ENCODE measurements at places on chromosomes 12 and 14.
A peak's percentile ranks its signal among the peaks of the same experiment; 100 is the strongest.

DNA sequence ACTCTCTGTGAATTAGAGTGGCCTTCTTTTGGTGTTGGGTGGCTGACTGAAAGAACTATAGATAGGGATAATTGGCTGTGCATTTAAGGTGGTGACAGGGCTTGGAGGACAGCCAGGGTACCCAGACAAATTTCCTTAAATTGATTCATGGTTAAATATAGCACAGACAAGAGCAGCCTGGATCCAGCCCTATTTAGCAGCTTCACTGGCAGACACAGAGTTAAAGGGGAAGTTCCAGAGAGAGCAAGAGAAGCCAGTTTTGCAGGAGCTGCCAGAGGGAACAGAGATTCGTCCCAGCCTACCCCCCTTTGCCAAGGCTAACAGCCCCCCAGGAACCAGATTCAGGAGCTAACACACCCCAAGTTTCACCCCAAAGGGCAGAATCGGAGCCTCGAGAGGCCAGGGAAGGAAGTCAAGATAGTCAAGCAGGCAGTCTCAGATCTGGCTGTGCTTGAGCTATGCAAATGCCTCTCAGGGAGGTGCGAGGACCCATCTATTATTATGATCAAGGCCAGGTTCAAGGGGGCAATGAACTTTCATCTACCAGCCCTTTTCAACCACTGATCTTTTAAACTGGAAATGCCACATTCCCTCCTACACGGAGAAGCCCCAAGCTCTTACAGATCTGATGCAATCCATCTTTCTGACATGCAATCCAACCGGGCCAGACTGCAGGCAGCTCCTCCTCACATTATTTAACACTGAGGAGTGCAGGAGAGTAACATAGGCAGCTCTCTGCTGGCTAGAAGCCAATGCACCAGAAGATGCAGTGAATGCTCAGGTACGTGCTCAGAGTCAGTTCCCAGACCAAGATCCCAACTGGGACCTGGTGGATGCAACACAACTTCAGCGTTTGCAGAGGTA, 58.2 kb downstream of the DHRS2 start:
- no peak for DNase-seq

GRCh38 chr12:50633955-50634354, 129.2 kb downstream of the DIP2B start:
- DNase-seq, result no peak

DNA sequence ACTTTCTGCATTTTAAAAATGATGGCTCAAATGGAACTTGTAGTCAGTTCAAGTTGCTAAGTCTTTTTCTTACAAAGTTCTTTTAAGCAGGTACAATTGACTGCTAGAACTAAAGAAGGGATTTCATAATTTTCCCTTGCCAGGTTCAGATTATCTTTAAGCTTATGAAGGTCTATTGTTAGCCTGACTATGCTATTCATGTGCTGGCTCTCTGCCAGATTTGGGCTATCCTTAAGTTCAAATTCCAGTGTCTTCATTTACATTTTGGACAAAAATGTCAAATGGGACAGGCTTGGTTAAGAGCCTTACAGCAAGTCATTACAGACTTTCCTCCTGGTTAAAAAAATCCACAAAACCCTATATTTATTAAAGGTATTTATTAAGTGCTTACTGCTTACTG, 42.3 kb downstream of the INSM2 start:
- DNase-seq, result no peak

DNA sequence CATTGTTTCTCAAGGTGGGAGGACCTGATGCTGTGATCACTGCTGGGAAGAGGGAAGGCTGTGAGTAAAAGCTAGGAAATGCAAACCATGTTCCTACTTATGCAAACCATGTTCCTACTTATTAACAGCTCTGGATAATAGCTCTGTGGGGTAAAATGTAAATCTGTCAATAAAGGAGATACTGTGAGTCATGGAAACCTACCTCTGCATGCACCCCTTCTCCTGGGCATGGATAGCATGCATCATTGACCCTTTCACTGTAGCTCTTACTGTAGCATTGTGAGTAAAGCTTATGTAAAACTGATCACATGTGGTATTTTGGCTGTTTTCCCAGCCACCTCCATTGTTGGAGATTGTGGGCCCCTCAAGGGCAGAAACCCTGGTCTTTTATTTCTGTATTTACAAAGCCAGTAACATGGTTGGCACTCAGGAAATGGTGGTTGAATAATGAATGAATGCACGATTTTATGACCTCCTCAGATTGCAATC, 253.7 kb downstream of the GRIN2B start:
- no peak for DNase-seq

GRCh38 chr12:122614839-122615238, 87.8 kb downstream of the KNTC1 start:
- no peak for DNase-seq

GRCh38 chr12:52524241-52524897, 4.2 kb upstream of the KRT5 start:
- no peak for DNase-seq

- DNase-seq, result no peak
Observed at GRCh38 chr12:65699251-65699650, 125.0 kb upstream of the HMGA2 start.

- no peak for DNase-seq
Observed at GRCh38 chr12:111322336-111323250, 46.3 kb downstream of the PHETA1 start.

- DNase-seq, result no peak
Observed at GRCh38 chr14:55440385-55440784, at the start of gene TBPL2. TSS of gene TBPL2 (minus strand) at chr14:55440616. CDS start at chr14:55440449, 167 bp downstream.

GRCh38 chr12:110853836-110854235, 7.0 kb downstream of the CCDC63 start:
- DNase-seq, result no peak

DNA sequence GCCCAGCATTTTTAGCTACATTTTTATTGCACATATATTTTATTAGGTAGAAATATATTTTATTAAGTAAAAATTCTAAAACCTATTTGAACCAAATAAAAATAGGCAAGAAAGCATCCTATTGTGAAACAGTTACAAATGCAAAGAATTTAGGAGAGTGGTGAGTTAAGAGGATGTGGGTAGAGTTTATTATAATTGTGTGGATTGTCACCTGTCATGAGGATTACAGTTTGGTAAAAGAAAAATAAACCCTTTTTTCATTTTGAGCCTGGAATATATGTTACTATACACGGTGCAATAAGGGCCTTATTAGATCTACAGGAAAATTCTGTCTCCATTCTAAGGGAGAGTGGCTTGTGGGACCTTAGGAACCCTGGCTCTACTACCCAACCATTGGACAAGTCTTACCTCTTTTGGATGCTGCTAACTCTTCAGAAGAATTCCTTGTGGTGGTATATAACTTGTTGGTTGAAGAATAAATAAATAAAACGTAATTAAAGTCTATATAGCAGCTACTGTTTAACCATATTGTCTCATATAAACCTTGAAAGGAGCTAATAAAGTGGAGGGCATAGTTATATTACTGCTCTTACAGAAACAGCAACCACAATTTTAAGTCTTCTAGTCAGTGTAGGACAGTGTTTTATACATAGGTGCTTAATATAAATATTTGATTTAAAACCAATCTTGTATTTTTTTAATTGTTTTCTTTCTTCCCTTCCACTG, 67.8 kb downstream of the FGD4 start:
- DNase-seq, result no peak

GRCh38 chr12:52139579-52140062, 52.2 kb downstream of the KRT80 start:
- DNase-seq, result no peak

GRCh38 chr14:75147423-75148071, 20.7 kb upstream of the NEK9 start:
- no peak for DNase-seq

DNA sequence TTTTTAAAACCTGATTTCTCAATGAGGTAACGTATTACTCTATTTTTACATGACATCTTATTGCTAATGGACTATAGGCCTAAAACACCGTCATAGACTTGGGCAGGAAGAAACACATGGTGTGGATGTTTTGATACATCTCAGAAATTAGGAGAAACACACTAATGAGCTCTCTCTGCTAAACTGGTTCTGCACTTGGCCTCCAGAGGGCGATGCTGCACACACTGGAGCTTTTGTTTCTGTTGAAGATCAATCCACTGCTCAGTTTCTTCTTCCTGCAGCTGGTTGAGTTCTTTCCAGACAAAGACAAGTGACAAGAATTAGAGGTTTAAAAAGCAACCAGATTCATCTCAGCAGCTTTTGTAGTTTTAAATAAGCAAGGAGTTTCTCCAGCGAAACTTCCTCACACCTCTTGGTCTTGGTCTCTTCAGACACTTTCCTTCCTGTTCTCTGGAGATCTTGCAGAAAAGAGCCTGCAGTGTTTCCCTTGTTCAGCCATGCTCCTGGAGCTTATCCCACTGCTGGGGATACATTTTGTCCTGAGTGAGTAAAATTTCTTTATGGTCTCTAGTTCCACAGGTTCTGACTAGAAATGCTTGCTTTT, 178.5 kb upstream of the OR4E1 start:
- peak; percentile 63 for DNase-seq

GRCh38 chr12:22474970-22475720, 69.2 kb downstream of the C2CD5 start:
- DNase-seq, result no peak

- DNase-seq, result no peak
Observed at GRCh38 chr12:40338071-40338470, 113.3 kb downstream of the LRRK2 start.

GRCh38 chr12:61523276-61523992, 736.8 kb upstream of the USP15 start:
- DNase-seq, result no peak

DNA sequence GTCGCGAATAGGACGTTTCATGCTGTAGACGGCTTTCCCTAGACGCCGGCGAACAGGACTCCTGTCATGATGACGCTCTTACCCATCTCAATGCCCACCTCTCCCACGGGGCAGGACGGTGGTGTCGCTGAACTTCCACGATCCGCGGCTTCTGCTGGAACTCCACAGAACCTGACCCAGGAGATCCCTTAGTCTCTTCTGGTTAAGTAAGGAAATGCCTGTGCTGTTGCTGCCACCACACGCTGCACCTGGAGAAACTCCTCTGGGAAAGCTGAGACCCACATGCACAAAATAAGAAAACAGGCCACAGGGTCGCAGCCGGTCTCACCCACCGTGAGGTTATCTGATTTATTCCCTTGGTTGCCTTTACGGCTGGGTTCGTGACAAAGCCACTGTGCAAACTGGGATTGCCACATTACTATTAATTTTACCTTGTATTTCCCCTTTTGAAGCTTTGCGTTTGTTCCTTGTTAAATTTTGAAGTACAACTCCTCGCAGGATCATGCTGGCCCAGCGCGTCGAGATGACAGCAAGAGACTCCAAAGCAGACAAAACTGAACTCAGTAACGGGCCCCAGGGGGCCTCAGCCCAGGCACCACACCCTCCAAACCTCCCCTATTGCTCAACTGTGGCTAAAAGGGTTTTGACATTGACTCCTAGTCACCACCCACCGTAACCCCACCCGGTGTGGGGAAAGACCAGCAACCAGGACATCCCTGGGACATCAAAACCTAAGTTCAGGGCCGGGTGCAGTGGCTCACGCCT, 9.2 kb upstream of the MMP17 start:
- no peak for DNase-seq

DNA sequence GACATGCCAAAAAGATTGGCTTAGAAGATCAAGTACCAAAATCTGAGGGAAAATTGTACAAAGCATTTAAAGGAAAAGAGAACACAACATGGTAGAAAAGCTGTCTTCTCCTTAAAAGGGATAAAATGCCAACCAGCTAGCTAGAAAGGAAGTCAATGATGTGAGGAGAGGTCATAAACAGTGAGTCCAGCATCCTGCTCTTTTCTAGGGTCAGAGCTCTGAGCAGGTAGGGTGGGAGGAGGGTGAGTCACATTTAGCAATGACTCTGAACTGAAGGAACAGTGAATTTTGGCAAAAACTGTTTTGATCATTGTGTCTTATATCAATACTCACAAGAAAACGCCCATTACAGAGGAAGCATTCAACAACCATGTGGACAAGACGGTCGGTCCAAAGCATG, 322.3 kb downstream of the DAD1 start:
- DNase-seq, result no peak

- DNase-seq, result no peak
Observed at GRCh38 chr14:77151245-77151644, 9.7 kb upstream of the ZDHHC22 start.

GRCh38 chr12:24608637-24609285, 340.1 kb downstream of the BCAT1 start:
- no peak for DNase-seq

DNA sequence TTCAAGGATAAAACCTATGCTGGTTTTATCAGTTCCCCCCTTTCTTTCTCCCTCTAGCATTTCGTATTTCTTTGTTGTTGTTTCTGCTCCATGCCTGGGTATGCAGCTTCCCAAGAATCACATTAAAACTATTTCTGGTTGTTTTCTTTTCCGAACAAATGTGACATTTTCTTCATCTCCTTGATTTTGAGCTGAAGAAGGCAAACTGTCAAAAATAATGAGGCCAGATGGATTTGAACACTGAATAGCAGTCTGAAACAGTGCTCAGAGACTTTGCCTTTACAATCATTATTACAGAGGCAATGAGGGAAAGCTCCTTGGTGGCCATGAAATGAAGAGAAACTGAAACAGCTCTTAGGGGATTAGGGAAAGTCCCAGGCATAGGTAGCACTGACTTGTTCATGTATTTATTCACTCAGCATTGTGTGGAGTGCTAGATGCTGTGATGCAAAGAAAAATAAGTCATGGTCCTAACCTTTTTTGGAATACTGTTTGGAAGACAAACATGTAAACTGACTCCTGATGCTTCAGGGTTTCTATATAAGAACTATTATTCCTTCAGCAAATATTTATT, 319.5 kb downstream of the FUT8 start:
- DNase-seq, result no peak

DNA sequence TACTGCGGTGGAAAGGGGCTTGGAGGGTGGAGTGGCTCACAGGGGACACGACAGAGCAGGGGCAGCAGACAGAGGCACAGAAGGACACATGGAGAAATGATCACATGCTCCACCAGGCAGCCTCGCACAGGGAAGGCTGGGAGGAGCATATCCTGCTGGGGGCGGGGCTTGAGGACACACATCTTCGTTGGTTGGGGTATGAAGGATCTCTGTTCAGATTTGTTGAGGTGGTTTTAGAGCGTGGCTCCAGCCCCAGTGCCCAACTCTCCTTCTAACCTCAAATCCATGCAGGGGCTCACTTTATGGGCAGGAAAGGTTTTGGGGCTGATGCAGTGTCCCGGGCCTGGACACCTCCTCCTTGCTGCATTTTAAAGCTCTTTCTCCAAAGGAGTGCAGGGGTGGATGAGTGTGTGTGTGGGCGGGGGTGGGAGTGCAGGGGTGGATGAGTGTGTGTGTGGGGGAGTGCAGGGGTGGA, 733 bp upstream of the P3H3 start:
- no peak for DNase-seq

Measured in activated CD4-positive, CD25-positive, alpha-beta regulatory T cell (primary cell).